CD14-positive monocyte (primary cell): ENCODE measurements at places on chromosomes 1 and 21.

DNA sequence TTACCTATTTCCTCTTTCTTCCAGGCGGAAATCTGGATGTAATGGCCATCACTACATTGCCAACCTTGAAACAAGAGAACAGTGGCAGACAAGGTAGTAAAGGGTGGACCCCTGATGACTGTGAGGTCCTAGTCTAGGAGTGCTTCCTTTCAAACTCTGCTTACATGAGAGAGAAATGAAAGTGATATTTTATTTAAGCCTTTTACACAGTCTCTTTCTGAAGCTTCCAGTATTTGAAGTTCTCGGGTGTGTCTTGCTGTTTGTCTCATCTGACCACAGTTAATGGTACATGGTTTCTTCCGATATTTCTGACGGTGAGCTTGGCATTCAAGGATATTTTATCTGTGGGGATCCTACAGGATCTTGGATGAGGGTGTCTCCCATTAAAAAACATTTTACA, 215.2 kb downstream of the SLC45A1 start:
- DNase-seq, result no peak

DNA sequence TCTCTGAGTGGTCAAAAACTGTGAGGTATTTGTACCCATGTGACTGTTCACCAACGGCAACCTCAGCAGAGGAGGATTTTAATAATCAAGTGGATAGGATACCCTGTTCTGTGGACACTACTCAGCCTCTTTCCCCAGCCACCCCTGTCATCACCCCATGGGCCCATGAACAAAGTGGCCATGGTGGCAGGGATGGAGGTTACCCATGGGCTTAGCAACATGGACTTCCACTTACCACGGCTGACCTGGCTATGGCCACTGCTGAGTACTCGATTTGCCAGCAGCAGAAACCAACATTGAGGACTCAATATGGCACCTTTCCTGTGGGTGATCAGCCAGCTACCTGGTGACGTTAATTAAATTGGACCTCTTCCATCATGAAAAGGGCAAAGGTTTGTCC, 1782.7 kb downstream of the PLA2G4A start:
- no peak for DNase-seq

DNA sequence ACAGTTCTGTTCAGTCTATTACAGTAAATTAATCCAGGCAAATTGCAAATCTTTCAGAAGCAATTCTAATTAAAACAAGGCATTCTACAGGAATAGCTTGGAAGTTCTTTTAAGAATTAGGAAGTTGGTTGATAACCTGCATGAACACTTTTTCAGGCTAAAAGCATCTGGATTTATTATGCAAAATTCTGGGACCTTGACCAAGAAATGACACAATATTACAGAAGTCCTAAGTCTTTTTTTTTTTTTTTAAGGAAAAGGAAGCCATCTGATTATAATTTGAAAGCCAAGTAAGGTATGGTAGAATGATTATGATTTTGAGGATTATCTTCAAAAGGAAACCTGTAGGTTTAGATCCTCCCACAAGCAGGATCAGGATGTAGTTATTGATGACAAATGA, 74.7 kb upstream of the KCNK2 start:
- DNase-seq, result no peak

- DNase-seq, result no peak
These were observed 49.5 kb upstream of the VCAM1 start for GRCh38 chr1:100670083-100670482.

- DNase-seq, result peak; percentile 33
These were observed 3.3 kb upstream of the MEF2D start for GRCh38 chr1:156503698-156504437.
